ENCODE measurements at places on chromosomes 5 and 9.

GRCh38 chr5:156963125-156963524 lies at the start of gene TIMD4:
TIMD4 (minus strand) TSS chr5:156963226; CDS start chr5:156963198, 28 bp downstream.
- no peak for DNase-seq

GRCh38 chr5:178240766-178241165 lies 8.2 kb upstream of the PHYKPL start:
- DNase-seq = no peak

DNA sequence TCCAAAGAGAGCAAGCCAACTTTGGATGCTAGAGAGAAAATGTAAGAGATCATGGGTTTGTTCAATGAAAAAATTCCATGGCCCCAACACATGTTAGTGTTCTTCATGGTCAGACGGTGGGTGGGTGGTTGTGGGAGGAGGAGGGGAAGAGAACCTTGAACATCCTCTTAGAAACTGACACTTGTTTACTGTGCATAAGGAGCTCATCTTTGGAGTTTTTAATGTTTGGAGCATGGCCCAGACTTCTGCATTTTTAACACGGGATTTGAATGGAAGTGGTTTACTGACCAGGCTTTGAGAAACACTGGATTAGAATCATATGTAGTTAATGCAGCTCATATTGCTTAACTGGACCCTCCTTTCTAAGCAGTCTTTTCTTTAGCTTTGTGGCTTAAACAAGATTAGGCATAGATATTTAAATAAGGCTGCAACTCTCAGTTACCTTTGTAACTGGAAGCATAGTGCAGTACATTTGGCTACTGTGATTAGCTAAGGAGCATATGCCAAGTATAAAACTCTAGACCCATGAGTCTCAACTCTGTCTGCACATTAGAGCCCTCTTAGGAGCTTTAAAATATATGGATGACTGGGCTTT lies 60.1 kb downstream of the FOCAD start:
- DNase-seq = no peak

GRCh38 chr5:116685931-116686330 lies 111.3 kb upstream of the SEMA6A start:
- no peak for DNase-seq

DNA sequence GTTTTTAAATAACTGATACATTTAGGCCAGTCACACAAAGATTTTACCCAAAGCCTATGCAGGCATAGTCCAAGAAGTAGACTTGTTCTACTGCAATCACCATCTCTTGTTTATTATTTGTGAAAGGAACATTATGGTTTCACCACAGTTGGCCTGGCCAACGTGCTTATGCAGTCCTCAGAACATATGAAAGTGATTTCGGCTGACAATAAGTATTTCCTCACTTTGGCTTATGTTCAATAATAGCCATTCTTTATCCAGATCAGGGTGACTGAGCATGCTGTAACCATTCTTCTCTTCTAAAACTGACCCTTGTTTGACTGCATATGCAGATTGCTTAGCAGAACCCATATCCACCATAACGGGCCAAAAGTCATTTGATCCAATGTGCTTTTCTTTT lies 76.6 kb upstream of the CCDC152 start:
- DNase-seq = no peak

DNA sequence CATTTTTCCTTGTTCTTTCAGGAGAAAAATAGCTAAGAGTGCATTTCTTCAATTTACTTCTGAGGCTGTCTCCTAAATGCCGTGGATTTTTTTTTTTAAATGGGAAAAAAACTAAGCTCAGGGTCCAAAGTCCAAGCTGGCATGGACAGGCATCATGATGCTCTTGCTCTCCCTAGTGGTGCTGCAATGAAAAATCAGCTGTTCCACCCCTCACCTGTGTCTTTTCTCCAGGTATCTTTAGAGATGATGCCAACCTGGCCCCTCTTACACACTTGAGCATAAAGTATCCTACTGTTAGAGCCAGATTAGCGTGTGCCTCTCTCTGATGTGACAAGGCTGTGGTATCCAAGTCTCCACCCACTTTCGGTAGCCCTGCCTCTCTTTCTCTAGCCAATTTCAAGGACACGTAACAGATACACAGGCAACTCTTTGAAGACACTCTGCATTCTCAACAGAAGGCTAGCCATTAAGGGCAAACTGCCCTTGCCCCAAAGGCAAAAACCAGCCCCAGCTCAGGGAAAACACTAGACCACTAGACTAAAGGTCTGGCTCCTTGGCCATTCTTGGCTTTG lies 208.8 kb downstream of the SAXO1 start:
- no peak for DNase-seq

GRCh38 chr5:168075387-168075786 lies 216.1 kb upstream of the WWC1 start:
- no peak for DNase-seq

DNA sequence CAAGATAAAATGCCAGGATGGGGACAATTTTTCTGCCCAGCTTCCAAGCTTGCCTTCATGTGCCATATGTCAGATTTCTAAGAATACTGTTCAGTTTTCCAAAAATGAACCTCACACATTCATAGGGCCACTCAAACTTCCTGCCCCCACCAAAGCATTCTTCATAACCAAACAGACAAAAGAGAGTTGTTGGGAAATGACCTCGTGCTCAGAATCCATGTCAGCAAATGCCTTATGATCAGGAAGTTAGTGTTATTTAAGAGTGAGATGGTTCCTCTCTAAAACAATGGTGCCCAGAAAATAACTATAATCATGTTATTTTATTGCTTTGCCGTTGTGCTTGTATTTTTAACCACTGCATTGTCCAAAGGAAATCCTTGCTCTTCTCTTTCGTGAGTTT lies 208.2 kb downstream of the ZNF608 start:
- DNase-seq = no peak

GRCh38 chr5:157540707-157541446 lies 34.7 kb downstream of the ADAM19 start:
- DNase-seq = peak; percentile 88

GRCh38 chr9:131469951-131470350 lies 32.8 kb upstream of the POMT1 start:
- no peak for DNase-seq

DNA sequence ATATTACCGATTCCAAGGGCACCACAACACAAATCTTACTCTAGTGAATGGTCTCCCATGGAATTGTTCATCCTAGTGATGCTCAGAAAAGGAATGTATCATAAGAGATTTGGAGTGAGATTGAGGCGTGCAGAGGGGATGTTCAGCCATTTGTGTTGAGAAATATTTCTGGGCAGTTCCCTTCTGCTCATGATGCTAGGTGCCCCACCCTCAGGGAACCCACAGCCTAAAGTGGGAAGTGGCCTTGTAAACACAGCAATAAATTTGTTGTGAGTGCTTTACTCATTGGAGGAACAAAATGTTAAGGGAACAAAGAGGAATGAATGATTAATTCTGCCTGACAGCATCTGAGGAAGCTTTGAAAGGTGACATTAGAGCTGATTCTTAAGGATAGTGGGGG lies 129.9 kb downstream of the TLE4 start:
- DNase-seq = peak; percentile 32

- peak; percentile 42 for DNase-seq
Measured at GRCh38 chr5:132221781-132222648, 5.6 kb downstream of the P4HA2 start.

DNA sequence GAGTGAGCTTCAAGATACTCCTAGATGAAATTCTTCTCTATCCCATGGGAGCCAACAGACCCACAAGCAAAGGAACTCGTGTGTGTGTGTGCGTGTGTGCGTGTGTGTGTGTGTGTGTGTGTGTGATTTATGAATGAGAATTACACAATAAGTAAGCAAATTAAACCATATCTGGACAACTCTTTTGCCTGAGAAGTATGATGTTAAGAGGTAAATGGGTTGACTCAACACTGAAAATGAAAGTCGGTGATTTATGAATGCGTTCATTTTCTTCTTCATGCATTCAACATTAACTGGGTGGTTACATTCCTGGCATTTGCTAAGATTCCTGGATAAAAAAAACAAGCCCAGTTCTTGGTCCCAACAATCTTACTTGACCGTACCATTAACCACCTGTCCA lies 171.3 kb upstream of the ZNF462 start:
- no peak for DNase-seq

DNA sequence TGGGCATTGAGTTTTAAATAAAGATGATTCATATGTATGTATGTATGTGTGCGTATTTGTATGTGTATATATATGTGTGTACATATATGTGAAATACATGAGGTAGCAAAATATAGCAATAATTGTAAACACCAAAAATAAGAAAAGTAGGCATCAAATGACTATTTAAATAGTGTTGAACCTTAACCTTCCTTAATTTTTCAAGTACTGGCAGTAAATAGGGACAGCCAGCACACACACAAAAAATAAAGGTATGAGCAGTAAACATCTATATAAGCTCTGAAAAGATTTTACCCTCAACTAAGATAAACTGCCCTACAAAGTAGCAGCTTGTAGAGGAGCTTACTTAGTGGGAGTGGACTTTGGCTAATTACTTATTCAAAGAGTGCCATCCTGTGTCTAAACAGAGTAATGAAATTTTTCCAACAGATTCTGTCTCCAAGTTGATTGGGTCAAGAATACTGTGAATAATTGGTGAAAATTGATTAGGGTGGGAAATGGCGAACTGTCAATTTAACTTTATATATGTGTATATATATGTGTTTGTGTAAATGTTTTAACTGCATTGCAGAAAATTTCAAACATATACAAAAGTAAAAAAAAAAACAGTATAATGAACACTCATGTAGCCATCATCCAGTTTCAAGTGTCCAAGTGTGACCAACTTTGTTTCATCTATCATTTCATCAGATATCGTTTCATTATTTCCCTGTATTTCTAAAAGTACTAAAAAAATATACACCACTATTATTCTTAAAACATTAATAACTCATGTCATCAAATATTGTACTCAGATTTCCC lies 2.0 kb upstream of the ADAMTS6 start:
- peak; percentile 86 for DNase-seq

DNA sequence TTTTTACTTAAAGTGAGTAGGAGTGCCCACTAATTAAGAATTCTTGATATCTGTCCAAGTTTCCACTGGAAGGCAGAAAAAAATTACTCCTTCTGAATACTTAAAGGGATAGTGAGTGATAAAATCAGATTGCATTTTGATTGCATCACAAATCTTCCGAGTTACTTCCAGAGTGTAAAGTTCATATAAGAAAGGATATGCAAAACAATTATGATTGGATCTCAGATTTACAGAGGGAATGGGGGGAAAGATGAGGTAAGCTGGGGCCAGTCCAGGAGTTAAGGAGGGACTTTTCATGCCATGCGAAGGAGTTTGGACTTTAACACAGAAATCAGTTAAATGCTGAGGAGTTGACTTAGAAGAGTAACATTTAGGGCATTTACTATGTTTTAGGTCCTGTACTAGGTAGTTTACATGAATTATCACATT lies 9.3 kb upstream of the RNF145 start:
- DNase-seq = peak; percentile 38

- no peak for DNase-seq
Measured at GRCh38 chr9:33443464-33444154, 3.8 kb downstream of the AQP3 start.

DNA sequence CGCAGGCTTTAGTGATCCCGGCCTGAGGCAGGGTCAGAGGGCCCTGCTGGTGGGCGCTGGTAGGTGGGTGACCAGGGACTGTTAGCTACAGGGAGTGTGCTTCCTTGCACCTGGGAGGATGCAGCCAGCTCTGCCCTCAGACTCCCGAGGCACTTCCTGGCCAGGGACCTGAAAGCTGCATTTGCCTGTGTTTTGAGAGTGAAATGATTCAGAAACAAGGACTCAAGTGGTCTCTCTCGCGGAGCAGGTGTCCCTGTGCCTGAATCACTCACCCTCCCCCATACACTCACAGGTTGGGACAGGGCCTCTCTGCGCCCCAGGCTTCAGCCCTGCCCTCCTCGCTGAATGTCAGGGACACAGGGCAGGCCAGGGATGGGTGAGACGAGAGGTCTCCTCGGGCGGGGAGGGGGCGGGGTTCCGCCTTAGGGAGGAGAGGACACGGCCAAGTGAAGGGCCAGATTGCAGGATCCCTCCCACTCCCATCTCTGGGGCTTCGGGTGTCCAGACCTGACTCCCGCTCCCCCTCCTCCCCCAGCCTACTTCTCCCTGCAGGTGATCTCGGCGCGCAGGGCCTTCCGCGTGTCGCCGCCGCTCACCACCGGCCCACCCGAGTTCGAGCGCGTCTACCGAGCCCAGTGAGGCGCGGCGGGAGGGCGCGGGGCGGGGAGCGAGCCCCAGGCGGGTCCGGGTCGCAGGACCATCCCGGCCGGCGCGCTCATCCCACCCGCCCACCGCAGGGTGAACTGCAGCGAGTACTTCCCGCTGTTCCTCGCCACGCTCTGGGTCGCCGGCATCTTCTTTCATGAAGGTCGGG lies 1.5 kb downstream of the LTC4S start:
- no peak for DNase-seq
